ENCODE measurements at places on chromosomes 2 and 18.
A peak's percentile ranks its signal among the peaks of the same experiment; 100 is the strongest.

DNA sequence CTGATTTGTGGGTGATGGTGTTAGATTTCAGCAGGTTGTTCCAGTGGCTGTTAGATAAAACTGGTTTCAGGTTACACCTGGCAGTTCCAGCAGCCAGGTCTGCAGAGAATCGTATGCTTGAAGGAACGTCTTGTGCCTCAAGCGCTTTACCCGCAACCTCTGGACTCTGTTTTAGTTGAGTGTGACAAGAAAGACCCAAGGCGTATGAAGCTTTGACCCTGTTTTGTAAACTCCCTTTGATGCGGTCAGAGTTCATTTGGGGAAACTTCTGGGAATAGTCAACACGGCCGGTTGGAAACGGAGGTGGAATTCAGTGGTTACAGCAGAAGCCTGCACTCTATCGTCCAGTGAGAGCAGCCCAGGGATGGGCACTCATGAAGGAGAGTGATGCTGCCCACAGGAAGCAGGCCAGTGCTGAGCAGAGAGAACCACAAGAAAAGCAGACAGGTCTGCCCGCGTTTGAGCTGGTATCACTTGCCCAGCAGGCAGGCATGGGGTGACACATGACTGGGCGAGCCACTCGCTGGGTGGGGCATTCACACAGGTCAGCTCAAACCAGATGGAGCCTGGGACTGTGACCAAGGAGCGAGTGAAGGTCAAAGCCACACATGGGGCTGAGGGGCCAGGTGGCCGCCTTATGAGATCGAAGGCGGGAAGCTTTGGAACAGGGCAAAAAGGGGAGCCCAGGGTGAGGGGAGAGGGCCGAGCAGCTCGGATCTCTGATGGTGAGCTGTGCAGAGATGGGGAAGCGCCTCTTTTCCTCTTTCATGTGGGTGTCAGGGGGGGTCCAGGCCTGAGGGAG is 99.6 kb upstream of the MBOAT2 start:
- no peak for DNase-seq

DNA sequence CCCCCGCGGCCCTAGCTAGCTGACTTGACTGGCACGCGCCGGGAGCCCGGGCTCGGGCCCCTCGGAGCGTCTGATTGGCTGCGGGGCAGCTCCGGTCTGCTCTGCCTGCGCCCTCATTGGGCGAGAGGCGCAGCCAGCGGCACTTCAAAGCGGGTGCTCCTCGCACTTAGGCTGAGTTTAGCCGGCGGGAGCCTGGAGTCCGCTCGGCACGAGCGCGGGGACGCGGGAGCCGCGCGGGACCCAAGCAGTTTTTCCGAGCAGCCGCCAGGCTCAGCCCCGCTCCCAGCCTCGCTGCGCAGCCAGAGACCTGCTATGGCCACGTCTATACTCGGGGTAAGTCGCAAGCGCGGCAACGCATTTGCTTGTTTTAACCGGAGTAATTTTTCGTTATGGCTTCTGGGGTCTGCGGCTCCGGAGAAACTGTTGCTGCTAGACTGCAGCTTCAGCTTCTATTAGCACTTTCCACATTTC is at the start of gene SP9:
TSS of gene SP9 (plus strand) at position 174 of the 471 bp plus-strand sequence. CDS start at position 313, 139 bp downstream.
- DNase-seq, result peak; percentile 56

GRCh38 chr18:34097312-34097711 is 127.4 kb downstream of the NOL4 start:
- no peak for DNase-seq

DNA sequence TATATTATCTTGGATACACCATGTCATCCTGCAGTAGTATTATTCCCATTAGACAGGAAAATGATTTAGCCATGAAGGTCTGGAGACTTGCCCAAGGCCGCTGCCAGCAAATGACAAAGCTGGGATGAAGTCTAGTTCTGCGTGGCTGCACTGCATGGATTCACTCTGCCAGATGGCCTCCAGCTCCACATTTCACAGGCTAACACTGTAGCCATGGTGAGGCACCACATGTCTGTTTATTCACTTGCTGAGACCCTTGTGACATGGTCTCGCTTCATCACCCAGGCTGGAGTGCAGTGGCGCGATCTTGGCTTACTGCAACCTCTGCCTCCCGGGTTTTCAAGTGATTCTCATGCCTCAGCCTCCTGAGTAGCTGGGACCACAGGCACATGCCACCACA is 31.5 kb upstream of the SCG2 start:
- no peak for DNase-seq

DNA sequence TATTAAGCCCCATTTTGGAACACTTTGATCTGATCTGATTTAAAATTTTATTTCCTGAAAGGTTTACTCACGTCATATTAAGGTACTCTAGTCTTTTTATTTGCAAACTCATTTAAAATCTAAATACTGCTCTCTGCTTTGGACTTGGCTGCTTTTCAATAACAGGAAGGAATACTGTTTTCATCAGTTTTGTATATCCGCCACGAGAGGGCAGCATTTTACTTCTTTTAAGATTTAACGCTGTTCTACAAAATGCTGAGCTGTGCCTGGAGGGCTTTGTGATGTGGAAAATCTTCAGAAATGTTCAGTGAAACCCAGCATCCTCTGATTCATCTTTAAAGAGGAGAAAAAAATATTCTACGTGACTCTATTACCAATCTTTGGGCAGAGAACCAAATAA is 37.5 kb upstream of the SLC38A11 start:
- peak; percentile 35 for DNase-seq

GRCh38 chr2:230904856-230905447 is 20.1 kb downstream of the GPR55 start:
- DNase-seq, result no peak

DNA sequence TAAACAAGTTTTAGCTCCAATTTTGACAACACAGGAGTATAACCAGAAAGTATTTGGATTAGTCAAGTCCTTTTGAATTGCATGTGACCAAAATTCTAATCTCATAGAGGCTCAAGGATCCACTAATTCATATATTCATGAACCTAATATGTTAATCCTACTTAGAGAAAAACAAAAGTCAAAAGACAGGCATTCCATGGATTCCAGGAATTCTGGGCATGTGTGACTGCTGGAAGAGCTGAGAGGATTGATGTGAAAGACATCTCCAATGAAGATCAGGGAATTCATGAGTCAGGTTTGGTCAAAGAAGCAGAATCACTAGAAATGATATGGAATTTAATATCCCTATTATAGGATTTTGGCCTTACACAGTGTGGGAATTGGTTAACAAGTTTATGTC is 1494.6 kb upstream of the DDX18 start:
- DNase-seq, result no peak

DNA sequence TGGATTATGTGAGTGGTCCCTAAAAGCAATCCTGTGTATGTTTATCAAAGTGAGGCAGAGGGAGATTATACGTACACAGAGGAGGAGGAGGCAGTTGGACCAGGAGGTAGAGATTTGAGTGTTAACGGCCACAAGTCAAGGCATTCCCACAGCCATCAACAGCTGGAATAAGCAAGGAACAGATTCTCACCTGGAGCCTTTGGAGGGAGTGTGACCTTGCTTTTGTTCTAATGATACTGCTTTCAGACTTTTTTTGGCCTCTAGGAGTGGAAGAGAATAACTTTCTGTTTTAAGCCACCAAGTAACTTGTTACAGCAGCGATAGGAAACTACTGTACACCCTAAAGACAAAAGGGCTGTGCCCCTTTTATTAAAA is 18.1 kb downstream of the LCLAT1 start:
- peak; percentile 14 for DNase-seq

- no peak for DNase-seq
These were observed 31.1 kb upstream of the PAX8 start for GRCh38 chr2:113309655-113310387.

DNA sequence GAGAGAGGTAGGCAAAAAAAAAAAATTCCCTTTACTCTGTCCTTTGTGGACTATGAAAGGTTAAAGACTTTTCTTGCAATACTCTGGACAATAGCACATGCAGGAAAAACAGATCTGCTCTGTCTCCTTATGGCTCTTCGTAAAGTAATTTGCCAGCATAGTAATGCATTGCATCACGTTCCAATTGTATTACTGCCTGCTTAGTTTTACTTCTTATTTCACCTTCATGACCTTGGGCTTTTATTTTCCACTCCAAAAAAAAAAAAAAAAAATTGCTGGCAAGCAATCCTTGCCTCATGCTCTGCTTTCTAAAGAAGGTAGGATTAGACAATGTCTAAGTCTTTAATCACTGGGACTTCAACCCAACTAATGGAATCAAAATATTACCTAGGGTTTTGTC is 1802.7 kb downstream of the SUCLG1 start:
- no peak for DNase-seq

GRCh38 chr18:59861009-59861408 is 38.8 kb upstream of the PMAIP1 start:
- DNase-seq, result no peak

GRCh38 chr18:33863912-33864311 is 285.9 kb downstream of the ASXL3 start:
- DNase-seq, result no peak

DNA sequence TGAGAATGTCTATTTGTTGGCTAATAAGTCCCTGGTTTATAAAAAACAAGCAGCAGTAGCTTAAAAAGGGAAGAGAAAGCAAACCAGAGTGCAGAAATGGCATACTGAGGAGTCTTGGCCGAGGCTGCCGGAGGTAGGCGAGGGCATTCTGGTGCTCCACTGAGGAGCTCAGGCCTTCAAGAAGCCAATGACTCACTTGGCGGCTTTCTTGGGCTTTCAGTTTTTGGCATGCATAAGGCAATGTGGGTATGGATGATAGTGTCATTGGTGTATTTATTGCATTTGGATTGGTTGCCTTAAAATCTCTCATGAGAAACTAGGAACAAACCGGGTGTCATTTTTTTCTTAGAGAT is 119.6 kb upstream of the ARL5A start:
- DNase-seq, result no peak

GRCh38 chr2:8633186-8633734 is 48.6 kb upstream of the ID2 start:
- DNase-seq, result no peak

All from CD8-positive, alpha-beta T cell (primary cell).